ENCODE measurements at places on chromosomes 12 and 14. TPM values are rescaled to one million over a fixed set of nuclear protein-coding genes. Genes with fewer than 3 reads are reported as not detected.

GRCh38 chr14:79781882-79782281 lies 429.4 kb downstream of the DIO2 start:
- DNase-seq = no peak
- H3K4me1 ChIP-seq = no peaks in the 10 kb centered on the region
- H3K36me3 ChIP-seq = no peaks in the 10 kb centered on the region
- H3K4me3 ChIP-seq = no peak overlapping the region
- no peaks in the 10 kb centered on the region for H3K27me3 ChIP-seq

GRCh38 chr12:1639538-1639937 lies 10.5 kb downstream of the WNT5B start:
- H3K4me1 ChIP-seq = no peaks in the 10 kb centered on the region
- no peak for DNase-seq
- no peaks in the 10 kb centered on the region for H3K36me3 ChIP-seq
- H3K4me3 ChIP-seq = peak overlapping the region; percentile 48

DNA sequence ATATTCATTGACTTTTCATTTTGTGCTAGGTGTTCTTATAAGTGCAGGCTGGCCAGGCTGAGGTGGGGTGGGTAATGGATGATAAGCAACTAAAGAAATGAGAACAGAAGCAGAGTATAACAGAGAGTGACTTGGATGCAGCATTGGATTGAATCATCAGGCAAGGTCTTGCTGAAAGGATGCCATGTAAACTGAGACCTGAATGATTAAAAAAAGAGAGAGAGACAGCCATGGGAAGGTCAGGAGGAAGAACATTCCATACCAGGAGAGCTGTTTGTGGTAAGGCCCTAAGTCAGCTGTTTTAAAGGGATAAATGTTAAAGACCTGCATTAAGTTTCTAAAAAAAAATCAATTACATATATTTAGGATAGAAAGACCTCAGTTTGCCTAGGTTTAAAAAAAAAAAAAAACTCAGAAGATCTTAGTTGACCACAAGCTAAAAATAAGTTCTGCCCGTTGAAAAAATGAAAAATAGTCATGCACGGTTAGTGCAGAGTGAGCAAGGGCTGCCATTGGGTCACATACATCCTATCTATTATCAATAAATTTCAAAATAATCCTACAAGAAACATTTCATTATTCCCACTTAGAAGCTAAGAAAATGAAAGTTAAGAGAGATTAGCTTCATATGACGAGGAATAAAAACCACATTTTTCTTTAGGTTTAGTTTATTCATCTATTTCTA lies 37.2 kb downstream of the IFNG start:
- no peaks in the 10 kb centered on the region for H3K4me1 ChIP-seq
- DNase-seq = no peak
- no peak overlapping the region for H3K4me3 ChIP-seq

- no peaks in the 10 kb centered on the region for H3K4me1 ChIP-seq
- H3K27ac ChIP-seq = no peak overlapping the region
- H3K4me3 ChIP-seq = no peak overlapping the region
- no peaks in the 10 kb centered on the region for H3K27me3 ChIP-seq
- H3K36me3 ChIP-seq = no peaks in the 10 kb centered on the region
- no peak for DNase-seq
Observed at GRCh38 chr14:20799456-20799891, 3.2 kb downstream of the RNASE1 start.

DNA sequence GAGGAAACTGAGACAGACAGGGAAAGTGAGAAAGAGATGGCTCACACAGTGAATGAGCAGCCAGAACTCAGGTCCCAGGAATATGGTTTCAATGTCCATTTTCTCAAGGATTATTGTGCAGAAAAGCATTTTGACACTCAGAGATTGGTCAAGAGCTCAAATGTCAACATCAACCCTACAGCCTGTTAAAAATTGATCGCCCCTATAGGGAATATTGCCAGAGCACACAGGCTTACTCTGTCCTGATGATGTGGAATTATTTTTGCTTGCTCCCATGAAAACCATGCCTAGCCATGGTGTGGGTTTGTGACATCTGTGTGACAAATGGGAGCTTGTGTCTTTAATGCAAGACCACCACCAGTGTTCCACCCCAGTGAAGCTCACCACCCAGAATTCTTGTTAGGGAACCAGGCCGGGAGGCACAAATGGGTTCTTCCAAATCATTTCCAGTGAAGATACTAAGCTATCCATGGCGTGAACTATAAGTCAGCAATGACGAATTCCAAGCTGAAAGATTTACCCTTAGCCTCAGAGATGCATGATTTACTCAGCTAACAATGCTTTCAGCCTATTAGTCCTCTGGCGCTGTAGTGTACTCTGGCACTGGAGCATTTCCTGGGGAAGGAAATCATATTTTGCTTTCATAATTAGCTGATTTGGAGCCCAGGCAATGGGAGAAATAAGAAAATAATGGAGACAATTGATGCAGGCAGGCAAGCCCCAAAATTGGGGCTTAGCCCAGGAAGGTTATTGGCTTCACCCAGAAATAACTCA lies 1188.2 kb upstream of the TMEM132C start:
- no peaks in the 10 kb centered on the region for H3K27me3 ChIP-seq
- no peak overlapping the region for H3K4me3 ChIP-seq
- no peaks in the 10 kb centered on the region for H3K36me3 ChIP-seq
- no peak overlapping the region for H3K27ac ChIP-seq
- no peak for DNase-seq

DNA sequence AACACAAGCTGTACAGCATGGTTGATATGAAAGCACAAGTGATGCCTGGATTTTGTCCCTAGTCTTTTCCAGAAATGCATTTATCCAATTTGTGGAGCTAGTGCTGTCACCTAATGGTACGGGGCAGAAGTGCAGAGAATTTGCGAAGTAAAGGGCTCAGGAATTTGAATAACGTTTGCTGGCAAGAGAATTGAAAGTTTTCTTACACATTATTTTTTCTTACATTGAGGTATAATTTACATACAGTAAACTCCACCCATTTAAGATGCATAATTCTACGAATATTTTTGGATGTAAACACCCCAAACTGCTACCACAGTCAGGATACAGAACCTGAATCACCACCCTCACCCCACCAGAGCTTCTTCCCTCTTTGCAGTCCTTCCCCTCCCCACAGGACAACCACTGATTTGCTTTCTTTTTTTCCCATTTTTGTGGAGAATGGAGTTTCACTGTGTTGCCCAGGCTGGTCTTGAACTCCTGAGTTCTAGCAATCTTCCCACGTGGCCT lies 3.5 kb downstream of the AICDA start:
- H3K4me1 ChIP-seq = no peaks in the 10 kb centered on the region
- DNase-seq = peak; percentile 33
- H3K27me3 ChIP-seq = peaks cover 8% of the 10 kb centered on the region
- H3K27ac ChIP-seq = no peak overlapping the region
- H3K36me3 ChIP-seq = no peaks in the 10 kb centered on the region

- no peaks in the 10 kb centered on the region for H3K27me3 ChIP-seq
- DNase-seq = no peak
- H3K4me1 ChIP-seq = no peaks in the 10 kb centered on the region
- H3K36me3 ChIP-seq = no peaks in the 10 kb centered on the region
- no peak overlapping the region for H3K27ac ChIP-seq
Observed at GRCh38 chr12:3140284-3140683, 63.1 kb downstream of the TSPAN9 start.

DNA sequence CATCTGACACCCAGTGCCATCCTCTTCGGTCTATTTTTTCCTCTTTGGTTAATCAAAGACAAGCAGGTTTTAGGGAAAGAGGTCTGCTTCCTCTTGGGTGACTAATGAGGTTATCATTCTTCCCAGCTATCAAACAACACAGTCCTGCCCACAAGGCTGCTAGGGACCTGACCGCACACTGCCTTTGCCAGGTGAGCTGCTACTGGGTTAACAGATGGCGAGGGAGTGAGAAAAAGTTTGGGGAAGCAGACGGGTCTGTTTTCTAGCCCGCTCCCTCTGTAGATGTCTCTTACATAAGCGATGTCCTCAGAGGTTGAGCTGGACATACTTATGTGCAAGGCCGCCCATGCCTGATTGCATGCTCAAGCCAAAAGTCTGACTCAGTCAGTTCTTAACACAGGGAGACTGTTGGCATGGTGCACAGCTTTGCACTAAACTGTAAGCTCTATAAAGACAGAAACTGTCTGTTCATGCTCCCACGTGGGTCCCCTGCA lies 94.1 kb downstream of the SLC15A4 start:
- H3K27ac ChIP-seq = no peak overlapping the region
- H3K4me1 ChIP-seq = no peaks in the 10 kb centered on the region
- H3K4me3 ChIP-seq = no peak overlapping the region
- no peaks in the 10 kb centered on the region for H3K36me3 ChIP-seq
- peaks cover 36% of the 10 kb centered on the region for H3K27me3 ChIP-seq

DNA sequence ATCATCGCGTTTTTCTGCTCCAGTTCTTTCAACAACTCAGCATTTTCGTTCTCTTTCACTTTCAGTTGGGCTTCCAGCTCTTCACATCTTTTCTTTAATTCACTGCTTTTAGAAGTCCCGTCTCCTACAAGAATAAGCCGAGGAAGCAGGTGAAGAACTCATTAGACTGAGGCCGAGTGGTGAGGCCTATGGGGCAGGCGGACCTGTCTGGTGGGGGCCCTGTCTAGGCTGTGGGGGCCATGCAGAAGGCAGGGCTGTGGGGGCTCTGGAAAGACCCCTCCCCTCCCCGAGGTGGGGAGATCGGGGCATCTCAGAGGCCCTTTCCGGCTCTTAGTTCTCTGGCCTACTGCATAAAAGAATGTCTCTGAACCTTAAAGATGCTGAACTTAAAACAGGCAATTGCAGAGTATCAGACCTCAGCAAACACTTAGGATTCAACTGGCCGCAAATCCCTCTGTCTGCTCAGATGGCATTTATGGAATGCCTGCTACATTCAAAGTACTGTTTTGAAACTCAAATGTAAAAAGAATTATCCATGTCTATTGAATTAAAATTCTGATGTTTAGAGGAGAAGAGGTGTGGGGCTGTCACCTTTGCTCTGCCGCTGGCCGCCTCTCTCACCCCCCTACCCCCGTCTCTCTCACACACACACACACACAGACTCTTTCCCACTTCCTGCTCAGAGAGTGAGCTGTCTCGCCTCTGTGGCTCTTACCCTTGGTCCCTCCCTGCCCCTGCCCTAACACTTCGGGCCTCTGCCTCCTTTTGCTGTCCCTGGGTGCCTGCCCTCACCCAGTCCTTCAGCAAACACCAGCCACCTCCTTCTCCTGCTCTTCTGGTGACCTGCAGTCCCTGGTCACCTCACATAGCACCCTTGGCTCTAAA lies 34.7 kb downstream of the CCDC92 start:
- no peak overlapping the region for H3K27ac ChIP-seq
- no peak for DNase-seq
- no peaks in the 10 kb centered on the region for H3K36me3 ChIP-seq
- peaks cover 12% of the 10 kb centered on the region for H3K27me3 ChIP-seq
- no peak overlapping the region for H3K4me3 ChIP-seq

DNA sequence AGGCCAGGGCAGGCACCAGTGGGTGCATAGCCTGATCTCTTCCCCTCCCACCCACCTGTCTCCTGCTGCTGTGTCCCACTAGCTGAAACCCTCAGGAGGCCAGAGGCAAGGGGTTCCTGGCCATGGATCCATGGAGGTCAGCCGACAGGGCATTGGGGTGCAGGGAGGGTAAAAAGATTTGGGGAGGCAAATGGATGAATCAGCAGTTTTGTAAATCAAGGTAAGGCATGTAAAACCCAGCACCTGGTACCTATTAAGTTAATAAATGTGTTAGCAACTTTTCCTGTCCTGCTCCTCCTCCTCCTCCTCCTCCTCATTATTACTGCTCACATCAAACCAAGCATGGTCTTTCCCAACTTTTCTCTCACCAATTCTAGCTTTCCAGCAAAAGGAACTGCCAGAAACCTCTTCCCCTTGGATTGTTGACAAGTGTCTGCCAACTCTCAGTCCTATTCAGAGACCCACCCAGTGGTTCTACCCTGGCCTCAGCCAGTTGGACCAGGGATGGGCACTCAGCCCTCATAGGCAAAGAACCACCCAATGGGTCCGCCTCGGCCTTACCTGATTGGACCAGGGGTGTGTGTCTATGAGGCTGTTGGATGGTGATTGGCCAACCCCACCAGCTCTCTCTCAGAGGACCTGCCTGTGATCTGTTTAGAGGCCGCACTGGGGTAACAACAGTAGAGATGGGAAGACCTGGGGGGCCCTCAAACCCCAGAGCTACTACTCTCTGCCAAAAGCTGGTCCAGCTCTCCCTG lies 155.7 kb upstream of the GSC start:
- no peaks in the 10 kb centered on the region for H3K4me1 ChIP-seq
- H3K36me3 ChIP-seq = no peaks in the 10 kb centered on the region
- no peak overlapping the region for H3K27ac ChIP-seq
- H3K4me3 ChIP-seq = no peak overlapping the region
- no peak for DNase-seq

GRCh38 chr14:94307410-94307992 lies 14.4 kb upstream of the SERPINA10 start:
- no peak overlapping the region for H3K4me3 ChIP-seq
- DNase-seq = no peak
- no peaks in the 10 kb centered on the region for H3K36me3 ChIP-seq
- H3K27ac ChIP-seq = no peak overlapping the region
- no peaks in the 10 kb centered on the region for H3K4me1 ChIP-seq

DNA sequence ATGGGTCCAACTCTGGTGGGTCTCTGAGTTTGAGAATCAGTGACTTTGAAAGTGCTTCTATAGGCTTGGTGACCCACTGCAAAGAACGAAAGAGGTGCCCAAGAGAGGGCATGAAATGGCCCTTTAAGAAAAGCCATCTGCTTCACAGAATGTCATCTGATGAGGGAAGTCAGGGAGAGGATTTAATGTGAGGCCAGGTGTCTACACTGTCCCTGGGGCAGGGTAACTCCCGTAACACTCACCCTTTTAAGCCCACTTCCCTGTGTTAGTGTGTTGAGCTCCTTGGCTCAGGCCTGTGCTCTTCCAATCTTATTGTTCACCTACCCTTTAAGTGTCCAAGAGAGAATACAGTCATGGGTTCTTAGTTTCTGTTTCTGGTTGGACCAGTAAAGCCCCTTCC lies 16.4 kb upstream of the SRSF5 start:
- no peak overlapping the region for H3K27ac ChIP-seq
- H3K27me3 ChIP-seq = no peaks in the 10 kb centered on the region
- no peaks in the 10 kb centered on the region for H3K36me3 ChIP-seq
- no peak for DNase-seq

KLRK1 gene
- not detected for total RNA-seq

SLC38A4 gene
- not detected for total RNA-seq

NKX2-1 gene
- total RNA-seq = not detected

P2RX2 gene
- not detected for total RNA-seq

ASCL1 gene
- total RNA-seq = not detected

SLCO1B1 gene
- total RNA-seq = 0.50 TPM

All from PC-9 (cell line).